ENCODE measurements at places on chromosomes 5 and 9. TPM values are rescaled to one million over a fixed set of nuclear protein-coding genes. Genes with fewer than 3 reads are reported as not detected.

The FOXD4L4 gene
- total RNA-seq: not detected

The LEAP2 gene
- total RNA-seq: 0.34 TPM

The SLC25A2 gene
- total RNA-seq: not detected

The PRR16 gene
- 23.9 TPM for total RNA-seq

The PFN3 gene
- not detected for total RNA-seq

The OMD gene
- total RNA-seq: not detected

The RASEF gene
- total RNA-seq: not detected

The TNFSF15 gene
- total RNA-seq: under 0.01 TPM

The CEL gene
- total RNA-seq: 0.17 TPM

The LTC4S gene
- total RNA-seq: 1.6 TPM

The GM2A gene
- 22.0 TPM for total RNA-seq

The SH3PXD2B gene
- 24.1 TPM for total RNA-seq

The CNTFR gene
- not detected for total RNA-seq

The TSSK1B gene
- total RNA-seq: not detected

The TAF11L5 gene
- not detected for total RNA-seq

The INSL4 gene
- not detected for total RNA-seq

The GFI1B gene
- under 0.01 TPM for total RNA-seq
